ENCODE measurements at places on chromosomes 13 and 19.
A peak's percentile ranks its signal among the peaks of the same experiment; 100 is the strongest.

GRCh38 chr13:79973533-79973963 is 367.4 kb downstream of the SPRY2 start:
- no peak for DNase-seq

DNA sequence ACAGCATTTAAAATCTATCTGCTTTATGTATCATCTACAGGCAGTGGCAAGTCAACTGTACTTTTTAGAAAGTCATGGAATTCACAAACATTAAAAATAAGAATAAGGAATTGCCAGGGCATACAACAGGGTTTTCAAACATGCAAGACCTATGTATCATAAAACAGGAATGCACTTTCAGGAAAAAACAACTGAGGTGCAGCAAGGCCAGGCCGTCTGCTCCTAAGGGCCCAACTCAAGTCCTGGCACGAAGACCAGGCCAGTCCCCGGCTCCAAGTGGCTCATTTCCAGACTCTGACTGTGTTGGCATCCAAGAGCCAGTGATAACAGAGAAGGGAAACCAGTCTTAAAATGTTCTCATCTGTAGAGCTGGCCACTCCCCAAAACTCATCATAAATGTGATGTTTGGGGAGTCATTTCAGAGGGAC is 7.1 kb downstream of the RFX2 start:
- DNase-seq: no peak

DNA sequence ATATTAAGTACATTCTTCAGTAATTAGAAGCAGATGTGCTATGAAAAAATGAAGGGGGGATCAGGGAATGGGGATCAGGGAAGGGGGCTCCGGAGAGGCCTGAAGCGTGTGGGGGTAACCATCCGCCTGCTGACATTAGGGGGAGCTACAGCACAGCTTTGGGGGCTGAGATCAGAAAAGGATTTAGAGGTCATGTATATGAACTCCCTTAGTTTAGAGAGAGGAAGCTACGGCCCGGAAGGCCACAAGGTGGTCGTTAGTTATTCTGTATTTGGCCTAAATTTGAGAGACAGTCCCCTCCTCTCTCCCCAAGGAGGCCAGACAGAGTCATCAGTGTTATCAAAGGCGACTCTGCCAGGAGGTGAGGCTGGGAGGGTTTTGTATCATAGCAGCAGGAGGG is 99.0 kb downstream of the TM9SF2 start:
- no peak for DNase-seq

DNA sequence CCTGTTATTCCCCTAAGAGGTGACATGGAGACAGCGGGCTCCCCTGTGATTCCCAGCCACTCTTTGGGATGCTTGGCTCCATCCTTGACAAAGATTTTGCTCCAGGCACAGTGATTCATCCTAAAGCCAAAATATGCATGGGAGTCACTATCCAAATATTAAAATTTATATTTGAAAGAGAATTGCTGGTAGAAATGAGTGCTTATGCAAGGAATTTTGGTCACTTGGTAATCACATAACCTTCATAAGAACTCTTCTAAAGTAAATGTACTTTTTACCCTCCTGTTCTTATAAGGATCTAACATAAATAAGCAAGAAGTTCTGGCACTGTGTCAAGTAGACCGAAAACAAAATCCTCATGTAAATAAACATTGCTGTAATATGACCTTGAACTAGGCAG is 385.8 kb downstream of the ITGBL1 start:
- no peak for DNase-seq

DNA sequence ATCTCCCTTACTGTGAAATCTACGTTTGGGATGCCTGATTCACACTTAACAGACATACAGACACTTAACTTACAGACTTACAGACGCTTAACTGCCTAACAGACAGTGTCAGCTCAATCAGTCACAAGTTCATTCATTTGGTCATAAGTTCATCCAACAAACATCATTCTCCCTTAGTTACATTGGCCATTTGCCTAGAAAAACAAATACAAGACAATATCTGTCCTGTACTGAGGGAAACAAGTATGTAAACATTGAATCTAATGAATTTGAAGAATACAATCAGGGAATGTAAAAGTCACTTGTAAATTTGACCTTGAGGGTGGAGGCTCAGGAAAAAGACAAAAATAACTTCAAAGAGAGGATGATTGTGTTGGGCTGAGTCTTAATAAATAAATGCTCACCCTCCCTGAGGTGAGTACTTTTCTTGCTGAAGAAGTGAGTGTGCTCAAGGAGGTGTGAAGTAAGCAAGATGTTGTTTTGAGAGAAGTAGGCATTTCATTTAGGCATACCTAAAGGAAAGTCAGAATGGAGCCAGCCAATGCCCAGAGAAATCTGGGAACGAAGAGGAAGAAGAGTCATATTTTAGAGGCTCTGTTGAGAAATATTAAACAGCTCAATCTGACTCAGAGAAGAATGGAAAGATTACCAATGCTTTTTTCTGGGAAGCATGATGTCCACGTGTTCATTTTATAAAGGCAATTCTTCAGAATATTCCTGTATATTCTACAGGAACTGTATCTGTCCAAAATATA is 958.4 kb upstream of the SLC10A2 start:
- DNase-seq: no peak

DNA sequence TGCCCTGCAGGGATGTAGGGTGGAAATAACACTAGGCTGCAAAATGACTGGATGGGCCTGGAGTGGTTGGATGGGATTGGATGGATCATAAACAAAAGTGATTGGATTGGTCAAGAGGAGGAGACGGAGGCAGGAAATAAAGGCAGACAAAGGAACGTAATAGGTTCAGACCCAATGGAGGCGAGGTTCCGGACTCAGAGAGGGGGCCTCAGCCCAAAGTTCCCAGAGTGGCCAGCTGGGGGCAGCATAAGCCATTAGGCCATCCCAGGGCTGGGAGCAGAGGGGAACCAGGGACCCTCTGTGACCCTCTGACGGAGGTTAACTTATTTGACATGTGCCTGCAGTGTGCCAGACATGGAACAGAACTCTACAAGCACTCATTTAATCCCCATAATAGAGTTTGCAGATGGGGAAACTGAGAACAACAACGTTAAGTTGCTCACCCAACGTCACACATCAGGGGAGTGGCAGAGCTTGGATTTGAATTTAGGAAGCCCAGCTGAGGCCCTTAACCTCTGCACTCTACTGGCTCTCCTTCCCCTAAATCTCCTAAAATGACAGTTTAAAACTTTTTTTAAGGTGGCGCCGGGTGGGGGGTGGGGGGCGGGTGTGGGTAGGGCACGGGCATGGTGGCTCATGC is 15.3 kb upstream of the MAP1S start:
- peak; percentile 47 for DNase-seq

- DNase-seq: no peak
Observed at GRCh38 chr19:15252398-15253018, 20.3 kb upstream of the EPHX3 start.

DNA sequence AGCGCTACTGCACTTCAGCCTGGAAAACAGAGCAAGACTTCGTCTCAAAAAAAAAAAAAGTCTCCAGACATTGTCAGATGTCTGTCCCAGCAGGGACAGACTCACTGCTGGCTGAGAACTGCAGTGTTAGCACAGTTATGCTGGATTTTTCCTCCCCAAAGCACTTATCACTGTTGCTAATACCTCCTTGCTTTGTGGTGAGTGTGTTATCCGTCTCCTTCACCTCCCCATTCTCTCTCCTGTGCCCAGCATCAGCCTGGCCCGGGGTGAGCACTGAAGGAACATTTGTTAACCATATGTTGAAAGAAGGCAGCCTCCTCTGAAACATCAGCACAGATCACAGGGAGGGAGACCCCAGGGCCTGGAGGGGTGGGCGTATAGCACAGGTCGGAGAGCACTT is 11.3 kb downstream of the MYO9B start:
- no peak for DNase-seq

GRCh38 chr19:13989487-13989886 is 16.6 kb downstream of the RFX1 start:
- no peak for DNase-seq

- no peak for DNase-seq
Observed at GRCh38 chr19:35767288-35768081, 7.9 kb upstream of the ARHGAP33 start.

- DNase-seq: no peak
Observed at GRCh38 chr13:95509521-95510310, 42.8 kb upstream of the CLDN10 start.

GRCh38 chr19:18699403-18700054 is 16.0 kb downstream of the CRTC1 start:
- no peak for DNase-seq

DNA sequence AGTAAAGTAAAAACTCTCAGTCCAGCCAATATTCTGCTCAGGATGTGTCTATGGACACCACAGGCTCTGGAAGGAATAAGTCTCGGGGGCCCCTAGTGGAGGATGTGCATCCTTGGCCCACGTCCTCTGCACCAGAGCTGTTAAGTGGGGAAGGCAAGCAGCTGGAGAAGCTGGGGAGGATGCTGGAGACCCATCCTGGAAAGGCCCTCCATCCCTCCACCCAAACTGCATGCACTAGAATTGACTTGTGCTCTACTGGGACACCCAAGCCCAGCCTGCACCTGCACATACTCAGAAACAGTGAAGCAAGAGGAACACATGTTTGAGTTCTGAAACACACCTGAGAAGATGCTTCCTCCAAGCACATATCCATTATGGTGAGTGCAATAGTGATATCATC is 307.8 kb downstream of the TSHZ3 start:
- DNase-seq: no peak

DNA sequence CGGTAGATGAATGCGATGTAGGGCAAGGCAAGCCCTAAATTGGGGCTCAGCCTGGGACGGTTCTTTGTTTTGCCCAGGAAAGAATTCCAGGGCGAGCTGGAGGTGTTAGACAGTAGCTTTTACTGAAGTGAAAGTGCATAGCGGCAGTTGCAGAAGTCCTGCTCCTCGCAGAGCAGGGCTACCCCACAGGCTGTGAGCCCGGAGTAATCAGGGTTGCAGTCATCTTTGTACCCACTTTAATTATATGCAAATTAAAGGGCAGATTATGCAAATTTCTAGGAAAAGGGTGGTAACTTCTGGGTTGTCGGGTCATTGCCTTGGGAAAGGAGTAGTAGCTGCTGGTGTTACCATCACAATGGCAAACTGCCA is 30.5 kb downstream of the VAV1 start:
- no peak for DNase-seq

DNA sequence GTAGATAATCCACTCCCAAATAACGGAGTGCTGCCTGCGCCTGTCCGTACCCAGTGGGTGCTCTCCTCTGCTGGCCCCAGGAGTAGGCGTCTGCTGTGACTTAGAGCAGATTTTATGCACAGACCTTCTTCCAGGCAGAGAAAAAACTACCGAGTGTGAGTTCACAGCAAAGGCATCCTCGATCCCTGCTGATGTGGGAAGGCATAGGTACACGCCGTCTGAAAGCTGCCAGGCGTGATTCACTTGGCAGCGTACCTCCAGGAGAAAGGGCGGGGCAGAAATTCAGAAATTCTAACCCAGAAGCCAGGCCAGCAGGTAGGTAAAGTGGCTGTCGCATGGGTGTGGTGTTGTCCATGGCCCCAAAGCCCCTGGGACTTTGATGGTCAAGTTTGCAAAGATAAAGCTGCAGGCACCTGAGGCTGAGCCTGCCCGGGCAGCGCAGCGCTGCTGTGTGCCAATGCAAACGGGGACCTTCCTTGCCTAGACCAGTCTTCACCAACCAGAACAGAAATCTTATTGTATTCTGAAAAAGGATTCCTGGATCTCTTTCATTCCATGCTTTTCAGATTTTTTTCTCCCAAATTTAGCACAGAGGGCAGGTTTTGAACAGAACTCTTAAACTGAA is 36.3 kb downstream of the COL4A2 start:
- no peak for DNase-seq

DNA sequence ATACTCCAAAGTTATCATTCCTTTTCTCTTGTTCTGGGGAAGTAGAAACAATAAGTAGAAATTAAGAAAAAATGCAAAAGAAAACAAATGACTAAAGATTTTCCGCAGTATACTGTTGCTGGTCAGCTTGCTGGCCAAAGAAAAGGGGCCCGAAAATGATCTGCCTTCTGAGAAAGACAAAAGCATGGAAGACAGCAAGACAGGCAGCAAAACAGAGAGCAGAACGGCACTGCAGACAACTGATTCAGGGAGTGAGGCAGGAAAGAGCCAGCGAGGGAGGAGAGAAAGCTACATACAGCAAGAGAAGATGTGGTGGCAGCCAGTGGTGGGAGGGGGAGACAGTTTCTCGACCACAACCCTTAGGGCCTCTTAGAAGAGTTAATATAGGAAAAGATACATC is 5.3 kb upstream of the DOCK9 start:
- no peak for DNase-seq

DNA sequence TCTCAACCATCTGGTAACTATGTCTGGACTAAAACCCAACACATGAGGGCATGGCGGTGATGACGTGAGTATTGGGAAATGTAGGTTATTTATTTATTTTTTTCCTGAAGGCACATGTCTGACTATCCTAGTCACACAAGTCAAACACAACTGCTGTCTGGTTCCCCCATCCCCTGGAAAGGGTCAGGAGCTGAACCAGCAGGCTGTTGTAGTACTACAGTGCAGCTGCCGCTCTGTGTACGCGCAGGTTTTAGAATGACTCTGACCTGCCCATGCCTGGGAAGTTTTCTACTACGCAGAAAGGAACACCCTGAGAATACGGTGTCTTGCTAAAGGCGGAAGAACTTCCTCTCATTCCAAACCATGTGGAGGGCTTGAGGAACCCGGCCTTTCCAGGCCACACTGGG is 1.2 kb downstream of the SLC7A1 start:
- peak; percentile 30 for DNase-seq

DNA sequence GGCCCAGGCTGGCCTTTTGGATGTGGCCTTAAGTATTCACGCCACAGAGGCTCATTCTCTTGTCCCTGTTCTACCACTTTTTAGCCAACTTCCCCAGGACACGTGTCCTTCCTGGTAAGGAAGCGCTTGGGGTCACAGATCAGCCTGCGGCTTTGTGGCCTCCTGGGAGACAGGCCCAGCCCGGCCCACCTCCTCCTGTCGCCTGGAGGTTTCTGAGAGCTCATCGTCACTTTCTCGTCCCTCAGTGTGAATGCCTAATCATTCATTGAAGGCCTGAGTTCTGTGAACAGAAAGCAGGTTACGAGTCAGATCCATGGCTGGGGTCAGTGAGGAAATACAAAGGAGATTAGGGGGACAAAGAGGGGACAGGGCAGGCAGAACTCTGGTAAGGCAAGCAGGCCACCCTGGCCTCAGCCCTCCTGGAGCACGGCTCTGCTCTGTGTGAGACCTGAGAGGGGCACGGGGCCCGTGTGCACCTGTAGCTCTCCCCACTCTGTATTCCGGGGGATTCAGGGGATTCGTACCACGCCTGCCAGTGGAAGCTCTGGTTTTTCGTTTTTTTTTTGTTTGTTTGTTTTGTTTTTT is 38.6 kb upstream of the TSHZ3 start:
- no peak for DNase-seq

Data from stimulated activated CD4-positive, alpha-beta T cell treated with anti-CD3 and anti-CD28 coated beads, Interleukin-4, amount 100 ng/mL, for 4 hours (primary cell).